ENCODE measurements at places on chromosomes 3 and 15.
A peak's percentile ranks its signal among the peaks of the same experiment; 100 is the strongest.

DNA sequence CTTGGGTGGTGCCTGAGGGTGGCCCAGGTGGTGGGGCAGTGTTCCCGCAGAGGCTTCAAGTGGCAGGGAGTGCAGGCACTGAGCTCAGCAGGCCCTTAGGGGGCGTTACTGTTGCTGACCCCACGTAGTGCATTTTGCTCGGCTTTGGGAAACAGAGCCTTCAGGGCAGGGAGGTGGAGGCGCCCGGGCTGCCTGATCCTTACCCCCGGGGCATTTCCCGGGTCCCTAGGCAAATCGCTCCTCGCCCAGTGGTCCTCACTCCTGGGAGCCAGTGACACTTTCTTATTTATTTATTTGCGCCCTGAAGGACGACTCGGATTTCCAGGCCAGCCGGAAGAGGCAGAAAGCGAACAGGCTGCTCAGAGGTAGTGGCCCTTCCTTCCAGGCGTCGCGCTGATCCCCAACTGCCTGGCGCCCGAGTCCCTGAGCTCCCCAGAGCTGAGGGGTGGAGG lies 10.1 kb upstream of the FOXB1 start:
- peak; percentile 50 for DNase-seq

DNA sequence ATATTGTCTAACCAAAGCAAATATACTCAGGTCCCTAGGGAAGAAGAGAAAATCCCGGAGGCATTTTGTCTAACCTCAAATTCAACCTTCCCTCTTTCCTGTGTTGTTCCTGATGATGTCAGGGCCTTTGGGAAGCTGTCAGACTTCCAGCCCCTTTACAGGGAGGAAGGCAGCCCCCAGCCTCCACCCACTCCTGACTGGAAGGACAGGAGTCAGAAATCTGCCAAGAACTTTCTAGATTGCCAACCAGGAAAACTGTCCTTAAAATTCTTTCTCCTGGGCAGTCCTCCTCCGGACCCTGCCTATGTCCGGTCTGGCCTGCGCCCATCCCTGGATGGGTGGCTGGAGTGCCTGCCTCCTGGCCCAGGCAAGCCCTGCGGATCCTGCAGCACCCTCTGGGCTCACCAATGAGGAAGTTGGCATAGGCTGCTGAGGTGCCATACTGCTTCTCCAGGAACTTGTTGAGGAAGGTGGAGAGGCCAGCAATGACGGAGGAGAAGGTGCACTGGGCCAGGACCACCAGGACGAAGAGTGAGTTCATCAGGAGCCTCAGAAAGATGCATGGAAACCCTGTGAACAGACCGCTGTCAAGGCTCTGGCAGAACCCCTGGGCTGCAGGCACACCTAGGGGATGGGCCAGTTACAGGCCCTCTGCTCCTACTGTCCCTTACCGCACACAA lies 52.6 kb upstream of the RAB6B start:
- DNase-seq = no peak

DNA sequence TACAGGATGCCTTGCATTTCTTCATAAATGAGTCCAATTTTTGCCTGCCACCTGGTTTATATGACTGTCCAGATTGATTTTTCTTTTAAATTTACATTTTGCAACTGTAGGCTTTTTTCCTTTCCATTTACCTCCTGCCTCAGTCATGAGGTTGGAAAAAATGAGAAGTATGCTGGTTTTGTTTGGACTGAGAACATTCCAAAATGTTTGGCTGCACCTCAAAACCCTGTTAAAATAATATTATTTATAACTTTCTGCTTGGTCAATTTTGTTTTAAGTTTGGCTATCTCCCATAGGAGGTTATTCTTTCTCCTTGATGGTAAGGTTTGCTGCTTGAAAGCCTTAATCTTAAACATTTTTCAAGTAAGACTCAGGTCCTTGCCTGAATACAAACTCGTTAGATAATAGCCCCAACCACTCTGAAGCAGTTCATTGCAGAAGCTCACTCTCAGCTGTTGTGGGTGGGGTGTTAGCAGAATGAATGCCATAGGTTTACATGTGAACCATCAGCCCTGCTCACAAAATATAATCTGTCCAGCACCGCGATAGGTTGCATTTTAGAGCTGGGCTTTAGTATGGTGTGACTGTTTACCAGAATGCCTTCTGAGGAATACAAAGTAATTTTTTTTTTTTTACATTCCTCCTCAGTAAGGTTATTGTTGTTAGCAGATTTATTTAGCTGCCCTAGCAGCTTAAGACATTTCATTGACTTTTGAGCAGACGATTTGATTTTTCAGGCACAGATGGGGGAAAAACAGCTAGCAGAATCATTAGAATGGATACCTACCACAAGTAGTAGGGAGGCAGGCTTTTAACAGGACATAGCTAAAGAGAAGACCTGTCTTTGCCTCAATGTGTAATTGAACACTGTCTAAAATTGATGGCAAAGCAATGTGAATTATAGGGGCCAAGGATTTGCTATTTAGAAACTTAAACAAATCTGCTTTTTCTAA lies 630.8 kb upstream of the KCNMB2 start:
- DNase-seq = no peak

GRCh38 chr3:53865732-53866499 lies 16.0 kb downstream of the ACTR8 start:
- DNase-seq = no peak

DNA sequence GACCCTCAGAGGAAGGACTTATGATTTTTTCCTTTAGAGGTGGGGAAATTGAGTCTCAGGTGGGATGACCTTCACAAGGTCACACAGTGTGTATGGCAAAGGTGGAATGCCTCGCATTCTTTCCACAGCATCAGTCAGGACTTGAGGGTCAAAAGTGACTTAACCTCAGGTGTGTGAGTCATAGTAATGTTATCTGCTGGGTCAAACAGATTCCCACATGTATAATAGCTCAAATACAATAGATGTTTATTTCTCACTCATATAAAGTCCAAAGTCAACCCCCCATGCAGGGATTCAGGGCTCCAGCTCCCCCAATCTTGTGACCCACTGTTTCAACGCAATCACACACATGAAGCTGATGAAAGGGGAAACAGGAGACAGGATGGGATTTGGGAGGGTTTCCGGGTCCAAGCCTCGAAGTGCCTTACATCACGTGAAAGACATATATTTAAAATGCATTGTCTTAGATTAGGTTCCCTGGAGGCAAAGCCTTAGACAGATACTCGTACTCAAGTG lies 34.0 kb upstream of the CCDC174 start:
- DNase-seq = no peak

GRCh38 chr3:107520535-107520934 lies 2.2 kb upstream of the BBX start:
- peak; percentile 49 for DNase-seq

GRCh38 chr3:110814170-110815007 lies 257.2 kb upstream of the NECTIN3 start:
- no peak for DNase-seq

DNA sequence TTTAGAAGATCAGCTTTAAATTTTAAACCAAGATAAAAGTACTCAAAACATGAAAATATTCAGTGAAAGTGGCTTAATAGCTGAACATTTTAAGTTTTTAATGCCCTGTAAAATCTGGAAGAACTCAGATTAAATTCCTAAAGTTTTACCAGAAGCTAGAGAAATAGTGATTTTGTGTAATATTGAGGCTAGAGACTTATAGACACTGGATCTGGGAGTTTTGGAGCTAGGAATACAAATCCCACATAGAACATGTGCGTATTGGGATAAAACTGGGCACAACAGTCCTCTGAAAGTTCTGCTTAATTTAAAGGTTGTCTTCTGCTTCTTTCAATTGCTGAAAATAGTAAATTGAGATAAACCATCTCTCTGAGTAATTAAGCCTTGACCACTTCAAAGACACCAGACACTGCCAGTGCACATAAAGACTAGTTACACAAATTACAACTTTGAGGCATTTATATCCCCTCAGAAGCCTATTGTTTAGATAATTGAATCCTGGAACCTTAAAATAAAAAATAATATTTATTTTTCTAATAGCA lies 1382.5 kb downstream of the OTOL1 start:
- no peak for DNase-seq

GRCh38 chr3:100993309-100993708 lies at the start of gene ABI3BP:
Gene ABI3BP, minus strand, starts transcription at chr3:100993421. Its CDS starts 37 bp downstream, at chr3:100993384.
- peak; percentile 66 for DNase-seq

GRCh38 chr3:34687671-34688070 lies 889.2 kb downstream of the PDCD6IP start:
- DNase-seq = no peak

- no peak for DNase-seq
Measured at GRCh38 chr3:46438831-46439230, 25.9 kb downstream of the LTF start.

GRCh38 chr3:11172096-11172690 lies 17.9 kb downstream of the HRH1 start:
- no peak for DNase-seq

DNA sequence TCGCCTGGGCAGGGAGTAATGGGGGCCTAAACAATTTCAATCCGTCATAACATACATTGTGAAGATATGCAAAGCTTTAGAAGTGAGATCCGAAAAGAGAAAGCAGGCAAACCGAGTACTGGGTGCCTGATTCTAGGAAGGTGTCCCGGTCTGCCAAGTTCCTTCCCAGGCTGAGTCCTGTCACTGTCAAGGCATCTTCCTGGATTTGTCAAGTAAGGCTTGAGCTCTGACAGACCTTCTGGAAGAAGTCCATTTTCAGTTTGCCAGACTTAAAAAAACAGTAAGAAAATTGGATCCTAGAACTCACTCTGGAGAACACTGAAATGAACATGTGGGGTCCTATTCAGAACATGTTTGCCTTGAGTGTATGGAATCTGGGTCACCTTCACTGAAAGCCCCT lies 253.9 kb downstream of the RORA start:
- no peak for DNase-seq

GRCh38 chr15:85584872-85585271 lies 204.5 kb downstream of the AKAP13 start:
- DNase-seq = no peak

DNA sequence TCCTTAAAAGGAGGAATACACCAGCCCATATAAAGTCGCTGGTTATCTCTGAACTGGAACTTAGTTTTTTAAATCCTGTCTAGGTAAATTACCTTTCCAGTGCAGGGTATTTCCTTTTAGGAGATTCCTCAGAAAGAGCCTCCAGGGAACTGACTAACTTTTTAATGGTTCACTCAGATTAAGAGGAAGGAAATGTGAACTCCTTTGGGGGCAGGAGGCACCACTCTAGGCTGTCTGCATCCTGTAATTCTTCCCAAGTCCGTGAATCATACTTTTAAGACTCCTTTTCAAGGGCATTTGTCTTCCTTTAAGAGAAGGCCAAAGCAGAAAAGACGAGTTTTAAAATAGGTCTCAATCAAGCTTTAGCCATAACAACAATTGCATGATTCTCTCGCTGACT lies 871.2 kb upstream of the NR2F2 start:
- no peak for DNase-seq

- DNase-seq = no peak
Measured at GRCh38 chr15:94503293-94503692, 271.9 kb downstream of the MCTP2 start.

DNA sequence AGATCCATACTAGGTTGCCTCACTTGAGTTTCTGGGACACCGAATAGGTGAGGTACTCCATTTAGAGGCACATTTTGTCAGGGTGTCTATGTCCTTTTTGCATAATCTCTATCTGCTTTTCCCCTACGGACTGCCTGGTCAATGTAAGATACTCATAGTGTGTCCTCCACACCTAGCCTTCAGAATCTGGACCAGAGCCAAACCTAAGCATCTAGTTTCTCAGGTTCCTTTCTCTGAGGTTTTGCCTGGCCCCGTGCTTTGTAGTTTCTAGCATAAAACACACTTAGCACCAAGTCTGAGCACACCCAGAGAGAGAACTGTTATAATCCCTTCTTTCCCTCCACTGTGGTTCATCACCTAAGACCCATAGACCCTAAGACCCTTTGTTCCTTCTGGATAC lies 105.9 kb upstream of the MLF1 start:
- DNase-seq = no peak

- no peak for DNase-seq
Measured at GRCh38 chr3:1117843-1118473, 25.1 kb downstream of the CNTN6 start.

DNA sequence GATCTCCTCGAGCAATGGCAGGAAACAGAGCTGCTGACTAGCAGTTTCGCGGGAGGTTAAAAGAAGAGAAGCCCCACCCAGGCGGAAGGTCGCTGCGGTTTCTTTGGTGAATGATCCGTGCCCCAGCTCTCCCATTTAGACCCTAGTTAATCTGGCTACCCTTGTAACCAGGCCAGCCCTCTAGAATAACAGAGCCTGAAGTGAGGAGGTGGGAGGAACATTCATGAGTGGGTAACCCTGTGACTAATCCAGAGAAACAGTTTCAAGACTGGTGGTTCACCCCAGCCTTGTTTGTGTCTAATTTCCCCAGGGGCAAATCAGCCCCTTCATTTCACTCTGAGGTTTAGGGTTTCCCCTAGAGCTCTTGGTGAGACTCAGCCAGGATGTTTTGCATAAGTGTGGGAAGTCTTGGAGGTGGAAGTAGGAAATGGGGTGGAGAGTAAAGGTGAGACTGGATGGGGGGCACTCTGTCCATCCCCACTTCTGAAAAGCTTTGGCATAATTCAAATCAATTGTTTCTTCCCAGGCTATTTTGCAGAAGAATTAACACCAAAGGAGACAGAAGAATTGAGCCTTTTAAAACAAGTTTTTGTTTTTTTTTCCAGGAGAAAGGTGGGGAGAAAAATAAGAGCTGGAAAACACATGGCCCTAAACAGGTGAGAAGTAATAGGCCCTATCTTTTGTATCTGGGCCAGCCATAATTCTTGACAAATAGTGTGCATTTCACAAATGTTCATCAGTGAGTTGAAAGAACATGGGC lies 303.1 kb downstream of the RPLP1 start:
- DNase-seq = peak; percentile 75

GRCh38 chr3:158702815-158703481 lies 29.3 kb downstream of the RARRES1 start:
- no peak for DNase-seq

DNA sequence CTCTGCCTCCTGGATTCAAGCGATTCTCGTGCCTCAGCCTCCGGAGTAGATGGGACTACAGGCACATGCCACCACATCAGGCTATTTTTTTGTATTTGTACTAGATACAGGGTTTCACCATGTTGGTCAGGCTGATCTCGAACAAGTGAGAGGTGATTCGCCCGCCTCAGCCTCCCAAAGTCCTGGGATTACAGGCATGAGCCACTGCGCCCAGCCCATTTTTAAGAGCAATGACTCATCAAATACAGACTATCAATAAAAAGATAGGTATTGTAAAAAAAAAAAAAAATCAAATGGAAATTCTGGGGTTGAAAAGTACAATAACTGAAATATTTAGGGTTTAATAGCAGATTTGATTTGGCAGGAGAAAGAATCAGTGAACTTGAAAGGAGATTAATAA lies 129.0 kb downstream of the TJP1 start:
- DNase-seq = no peak

GRCh38 chr15:35713733-35714132 lies 167.8 kb upstream of the DPH6 start:
- DNase-seq = no peak

GRCh38 chr3:54871867-54872266 lies 56.0 kb downstream of the LRTM1 start:
- DNase-seq = no peak

GRCh38 chr3:38022301-38022700 lies 7.1 kb downstream of the PLCD1 start:
- DNase-seq = no peak

- DNase-seq = peak; percentile 28
Measured at GRCh38 chr3:48697952-48698351, 12.2 kb upstream of the NCKIPSD start.

GRCh38 chr3:81909796-81910195 lies 148.4 kb upstream of the GBE1 start:
- no peak for DNase-seq
